ENCODE measurements at places on chromosomes 12 and 14.

GRCh38 chr14:30064454-30064853 is 136.8 kb upstream of the PRKD1 start:
- no peak for DNase-seq

DNA sequence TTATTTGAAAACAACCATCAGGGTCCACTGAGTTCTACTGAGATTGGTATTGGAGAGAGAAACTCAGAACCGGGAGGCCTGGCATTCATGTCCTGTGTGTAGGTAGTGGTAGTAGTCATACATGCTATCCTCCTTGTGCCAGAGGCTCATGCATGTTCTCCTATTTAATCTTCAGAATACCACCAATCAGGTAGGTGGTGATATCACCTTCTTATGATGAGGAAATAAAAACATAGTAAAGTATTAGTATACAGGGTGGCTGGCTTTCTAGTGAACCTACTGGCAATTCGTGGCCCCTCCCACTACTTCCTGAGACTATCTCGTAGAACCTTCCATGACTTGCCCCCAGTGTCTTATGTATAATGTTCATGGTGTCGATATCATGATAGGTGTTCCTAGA is 40.5 kb upstream of the EID3 start:
- no peak for DNase-seq

DNA sequence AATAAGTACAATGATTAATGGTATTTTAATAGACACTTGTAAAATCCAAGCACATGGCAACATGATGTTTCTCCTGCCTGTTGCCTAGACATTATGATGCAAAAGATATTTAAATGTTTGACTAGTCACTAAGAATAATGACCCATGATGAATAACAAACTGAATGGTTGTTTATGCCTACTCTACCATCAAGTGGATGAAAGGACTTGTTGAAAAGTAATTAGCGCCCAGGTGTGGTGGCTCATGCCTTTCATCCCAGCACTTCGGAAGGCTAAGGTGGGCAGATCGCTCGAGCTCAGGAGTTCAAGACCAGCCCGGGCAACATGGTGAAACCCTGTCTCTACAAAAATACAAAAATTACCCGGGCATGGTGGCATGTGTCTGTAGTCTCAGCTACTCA is 30.7 kb downstream of the KIF21A start:
- no peak for DNase-seq

DNA sequence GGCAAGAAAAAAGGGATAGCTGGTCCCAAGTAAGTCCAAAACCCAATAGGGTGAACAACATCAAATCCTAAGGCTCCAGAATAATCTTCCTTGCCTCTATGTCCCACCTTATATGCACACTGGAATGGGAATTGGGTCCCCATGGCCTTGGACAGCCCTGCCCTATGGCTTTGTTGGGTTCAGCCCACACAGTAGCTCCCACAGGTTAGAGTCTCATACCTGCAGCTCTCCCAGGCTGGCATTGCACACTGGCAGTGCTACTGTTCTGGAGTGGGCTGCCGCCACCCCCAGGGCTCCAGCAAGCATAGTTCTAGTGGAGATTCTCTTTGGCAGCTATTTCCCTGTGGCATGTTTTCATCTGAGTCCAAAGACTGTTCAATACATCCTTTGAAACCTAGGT is 352.4 kb upstream of the CLEC14A start:
- DNase-seq = no peak

GRCh38 chr14:89544636-89545301 is 127.7 kb upstream of the FOXN3 start:
- no peak for DNase-seq

GRCh38 chr12:72863671-72864070 is 591.5 kb downstream of the TRHDE start:
- no peak for DNase-seq

- peak; percentile 23 for DNase-seq
These were observed 123.3 kb upstream of the OR4E1 start for GRCh38 chr14:21796916-21797315.

GRCh38 chr14:65421201-65421981 is 8.9 kb downstream of the FUT8 start:
- DNase-seq = no peak

DNA sequence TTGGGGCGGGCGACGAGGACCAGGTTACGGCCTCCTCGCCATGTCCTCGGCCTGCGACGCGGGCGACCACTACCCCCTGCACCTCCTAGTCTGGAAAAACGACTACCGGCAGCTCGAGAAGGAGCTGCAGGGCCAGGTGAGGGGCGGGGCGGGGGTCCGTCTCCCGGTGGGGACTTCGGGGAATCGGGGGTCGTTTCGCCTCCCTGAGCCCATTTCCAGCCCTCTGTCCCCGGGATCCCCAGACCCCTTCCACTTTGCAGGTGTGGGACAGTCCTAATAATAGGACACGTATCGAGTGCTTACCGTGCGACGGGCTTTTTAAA is 380 bp downstream of the ANKRD13A start:
- DNase-seq = no peak

DNA sequence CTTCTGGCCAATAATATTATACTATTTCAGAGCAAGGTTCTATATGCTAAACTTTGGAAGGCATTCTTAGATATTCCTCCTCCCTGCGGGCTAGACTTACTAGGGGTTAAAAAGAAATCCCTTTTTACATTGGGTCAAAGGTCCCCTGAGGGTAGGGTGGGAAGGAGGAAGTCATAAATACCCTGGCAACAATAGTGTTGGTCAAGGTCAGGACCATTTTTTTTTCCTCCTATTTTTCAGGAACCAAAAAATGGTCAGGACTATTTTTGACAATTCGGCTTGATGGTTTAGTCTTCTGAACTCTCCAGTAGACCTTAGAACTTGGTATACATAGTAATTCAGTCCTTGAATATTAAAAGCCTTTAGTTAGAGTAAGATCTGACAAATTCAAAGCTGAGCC is 4.5 kb upstream of the NANOG start:
- DNase-seq = no peak

GRCh38 chr12:113385282-113385882 is 18.3 kb downstream of the SDS start:
- no peak for DNase-seq

- DNase-seq = no peak
These were observed 174.3 kb downstream of the FOXN3 start for GRCh38 chr14:89242652-89243279.

GRCh38 chr12:65162609-65163008 is 6.8 kb upstream of the LEMD3 start:
- no peak for DNase-seq

GRCh38 chr12:27274706-27275105 is 30.6 kb downstream of the STK38L start:
- no peak for DNase-seq

DNA sequence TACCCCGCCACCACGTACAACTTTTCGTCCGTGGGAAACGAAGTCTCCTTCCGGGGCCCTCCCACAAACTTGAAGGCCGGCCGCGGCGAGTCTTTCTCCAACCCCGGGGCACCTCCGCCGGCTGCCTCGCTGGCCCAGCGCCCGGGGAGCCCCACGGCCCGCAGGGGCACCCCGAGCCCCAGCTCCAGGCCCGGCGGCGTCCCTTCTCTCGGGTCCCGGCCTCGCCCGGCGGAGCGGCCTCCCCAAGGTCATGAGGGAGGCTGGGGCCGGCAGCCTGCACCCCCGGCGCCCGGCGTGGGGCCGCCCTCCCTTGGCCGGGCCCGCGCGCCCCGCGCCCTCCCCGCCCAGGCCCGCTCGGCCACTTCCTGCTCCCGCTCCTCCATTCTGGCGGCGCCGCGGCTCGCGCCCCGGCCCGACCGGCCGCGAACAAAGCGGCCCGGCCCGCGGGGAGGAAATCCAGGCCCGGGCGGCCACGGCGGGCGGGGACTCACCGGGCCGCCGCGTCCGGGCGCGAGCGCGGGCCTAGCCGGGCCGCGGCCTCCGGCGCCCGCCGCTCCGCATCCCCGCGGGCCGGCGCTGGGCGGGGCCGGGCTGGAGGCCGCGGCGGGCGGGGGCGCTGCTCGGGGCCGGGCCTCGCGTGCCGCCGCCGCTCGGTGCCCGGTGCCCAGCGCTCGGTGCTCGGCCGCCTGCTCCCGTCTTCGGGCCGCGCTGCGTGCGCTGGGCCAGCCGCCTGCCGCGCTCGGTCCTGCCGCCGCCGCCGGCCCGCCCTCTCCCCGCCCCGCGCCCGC is at the start of gene AKT1:
Gene AKT1, minus strand, starts transcription at position 756 of the 788 bp plus-strand sequence. CDS start 3,105 bp downstream, outside the sequence.
- DNase-seq = no peak

DNA sequence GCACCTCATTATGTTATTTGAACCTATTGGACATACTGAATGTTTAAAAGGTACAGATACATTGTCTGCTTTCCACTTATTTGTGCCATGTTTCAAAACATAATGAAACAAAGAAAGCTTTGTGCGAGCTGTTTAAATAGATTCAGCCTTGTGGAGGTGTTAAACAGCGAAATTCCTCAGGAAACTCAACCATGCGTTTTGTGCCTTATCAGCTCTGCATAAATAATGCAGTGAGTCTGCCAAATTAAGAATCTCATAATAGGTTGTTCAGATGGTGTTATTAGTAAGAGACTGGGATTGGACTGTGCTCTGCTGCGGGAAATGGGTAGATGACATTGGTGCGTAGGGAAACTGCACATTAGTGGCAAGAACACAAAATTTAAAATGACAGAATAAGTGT is 163.7 kb upstream of the CLEC14A start:
- no peak for DNase-seq

- no peak for DNase-seq
These were observed 1023.0 kb upstream of the ATXN7L3B start for GRCh38 chr12:73514672-73515071.

GRCh38 chr14:32246751-32247150 is 43.7 kb upstream of the RNU6-8 start:
- DNase-seq = no peak

- no peak for DNase-seq
These were observed 191.9 kb downstream of the RAD51B start for GRCh38 chr14:68011406-68012028.

- DNase-seq = no peak
These were observed 1.9 kb downstream of the LRRK2 start for GRCh38 chr12:40226705-40227104.

GRCh38 chr12:112239881-112240280 is 114.5 kb downstream of the TRAFD1 start:
- no peak for DNase-seq

- no peak for DNase-seq
These were observed 14.0 kb upstream of the INSM2 start for GRCh38 chr14:35519986-35520385.

- no peak for DNase-seq
These were observed 6.3 kb upstream of the CD4 start for GRCh38 chr12:6782850-6783566.

- no peak for DNase-seq
These were observed 8.8 kb downstream of the GALNT16 start for GRCh38 chr14:69268763-69269162.

- peak; percentile 77 for DNase-seq
These were observed 5.9 kb upstream of the BAZ2A start for GRCh38 chr12:56635806-56636674.

GRCh38 chr14:70170976-70171375 is 17.8 kb downstream of the SLC8A3 start:
- DNase-seq = no peak

DNA sequence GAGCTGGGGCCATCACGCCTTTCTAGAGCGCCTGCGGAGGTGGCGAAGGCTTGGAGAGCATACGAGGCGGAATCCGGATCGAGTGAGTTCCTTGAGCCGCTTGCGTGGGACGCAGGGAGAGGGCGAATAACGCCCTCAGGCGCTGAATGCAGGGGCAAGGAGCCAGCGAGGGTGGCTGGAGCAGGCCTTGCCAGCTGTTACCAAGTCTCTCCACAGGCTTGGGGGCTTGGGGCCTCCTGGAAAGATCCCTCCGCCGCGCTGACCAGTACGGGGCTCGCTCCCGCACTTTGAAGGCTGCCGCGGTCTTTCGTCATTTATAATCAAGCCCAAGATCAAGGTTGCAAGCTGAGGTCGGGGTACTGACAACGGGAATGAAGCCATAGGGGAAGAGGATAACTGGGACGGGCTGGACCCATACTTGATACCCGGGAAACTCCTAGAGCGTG is 1.2 kb downstream of the FLRT2 start:
- DNase-seq = no peak

DNA sequence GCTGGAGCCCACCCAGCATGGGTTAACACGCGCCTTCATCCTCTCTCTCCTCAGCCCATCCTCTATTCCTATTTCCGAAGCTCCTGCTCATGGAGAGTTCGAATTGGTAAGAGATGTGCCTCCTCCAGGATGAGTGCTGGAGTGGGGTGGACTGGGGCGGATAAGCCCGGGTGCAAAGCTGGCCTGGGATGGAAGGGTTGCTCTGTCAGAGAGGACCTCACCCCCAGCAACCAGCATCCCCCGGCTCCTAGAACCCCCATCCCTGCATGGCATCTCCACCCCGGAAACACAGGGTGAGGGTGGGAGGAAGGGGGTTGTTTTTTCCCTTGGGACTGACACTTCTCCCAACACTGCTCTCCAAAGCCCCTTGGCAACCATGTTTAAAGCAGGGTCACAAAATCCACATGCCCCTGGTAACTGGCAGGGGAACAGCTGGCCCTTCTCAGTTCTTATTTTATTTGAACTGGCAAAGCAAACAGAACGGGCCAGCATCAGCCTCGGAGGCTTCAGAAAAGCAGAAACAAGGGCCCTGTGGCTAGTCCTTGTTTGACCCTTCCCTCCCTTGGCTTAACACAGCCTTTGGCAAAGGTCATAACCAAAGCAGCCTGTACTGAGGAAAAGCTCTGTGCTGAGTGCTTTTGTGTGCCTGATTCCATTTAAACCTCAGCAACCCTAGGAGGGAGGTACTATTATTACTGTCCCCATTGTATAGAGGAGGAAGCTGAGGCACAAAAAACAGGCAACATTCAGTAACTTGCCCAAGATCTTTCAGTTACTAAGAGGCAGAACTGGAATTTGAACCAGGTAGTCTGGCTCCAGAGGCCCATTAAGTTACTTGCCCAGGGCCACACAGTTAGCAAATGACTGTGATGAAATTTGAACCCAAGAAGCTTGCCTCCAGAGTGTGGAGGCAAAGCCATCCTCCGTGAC is 4.2 kb downstream of the GSTZ1 start:
- no peak for DNase-seq

GRCh38 chr14:100786131-100786530 is 39.8 kb upstream of the MEG3 start:
- no peak for DNase-seq

GRCh38 chr12:41304526-41304925 is 116.4 kb downstream of the PDZRN4 start:
- DNase-seq = no peak

GRCh38 chr12:52300796-52301691 is 9.7 kb upstream of the KRT81 start:
- DNase-seq = no peak

All from GDM1 (cell line).